ENCODE measurements at places on chromosomes 16 and 17.

- no peak for DNase-seq
Observed at GRCh38 chr17:33201283-33201682, 91.8 kb downstream of the ASIC2 start.

DNA sequence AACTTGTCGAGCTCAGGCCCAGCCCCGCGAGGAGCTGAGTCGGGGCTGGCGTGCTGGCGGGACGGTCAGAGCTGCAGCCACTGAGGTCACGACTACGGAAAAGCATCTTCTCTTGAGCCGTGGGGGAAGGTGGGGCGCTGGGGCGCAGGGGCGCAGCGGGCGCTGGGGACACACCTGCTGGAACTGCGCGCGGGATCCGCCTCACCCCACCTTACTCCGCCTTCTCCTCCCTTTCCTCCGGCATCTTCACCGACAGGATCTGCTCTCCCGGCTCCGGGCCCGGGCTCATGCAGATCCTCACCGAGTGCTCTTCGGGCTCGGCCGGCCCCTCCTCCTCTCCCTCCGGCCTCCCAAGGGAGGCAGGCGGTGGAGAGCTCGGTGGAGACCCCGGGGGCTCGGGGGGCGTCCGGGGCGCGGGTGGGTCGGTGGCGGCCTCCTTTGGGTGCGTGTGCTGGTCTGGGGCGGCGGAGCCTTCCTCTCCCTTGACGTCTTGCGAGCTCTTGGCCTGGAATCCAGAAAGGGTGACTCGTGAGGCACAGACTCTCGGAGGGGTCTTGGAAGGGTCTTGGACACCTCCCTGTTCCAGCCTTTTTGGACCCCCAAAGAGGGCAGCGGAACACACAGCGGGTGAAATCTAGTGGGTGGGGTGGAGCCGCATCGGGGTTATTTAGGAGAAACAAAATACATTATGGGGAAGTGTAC lies 81.8 kb upstream of the KIFC3 start:
- no peak for DNase-seq

DNA sequence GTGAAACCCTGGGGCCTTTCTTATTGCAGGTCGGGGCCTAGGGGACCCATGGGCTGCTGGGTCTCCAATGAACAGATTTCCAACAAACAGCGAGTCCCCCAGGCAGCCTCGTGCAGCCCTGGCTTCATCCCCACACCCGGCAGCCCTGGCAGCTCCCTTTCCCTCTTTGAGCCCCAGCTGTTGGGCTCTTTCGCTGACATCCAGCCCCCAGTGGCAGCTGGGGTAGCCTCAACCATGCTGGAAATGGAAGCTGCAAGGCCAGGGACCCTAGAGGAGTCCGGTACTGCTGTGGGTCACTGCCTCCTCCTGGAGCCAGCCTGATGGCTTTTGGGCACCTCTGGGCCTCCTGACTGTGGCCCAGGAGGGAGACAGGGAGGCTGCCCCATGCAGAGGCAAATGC lies 5.9 kb downstream of the RPUSD1 start:
- DNase-seq = no peak

- no peak for DNase-seq
Observed at GRCh38 chr16:6861135-6861814, 471.4 kb upstream of the RBFOX1 start.

DNA sequence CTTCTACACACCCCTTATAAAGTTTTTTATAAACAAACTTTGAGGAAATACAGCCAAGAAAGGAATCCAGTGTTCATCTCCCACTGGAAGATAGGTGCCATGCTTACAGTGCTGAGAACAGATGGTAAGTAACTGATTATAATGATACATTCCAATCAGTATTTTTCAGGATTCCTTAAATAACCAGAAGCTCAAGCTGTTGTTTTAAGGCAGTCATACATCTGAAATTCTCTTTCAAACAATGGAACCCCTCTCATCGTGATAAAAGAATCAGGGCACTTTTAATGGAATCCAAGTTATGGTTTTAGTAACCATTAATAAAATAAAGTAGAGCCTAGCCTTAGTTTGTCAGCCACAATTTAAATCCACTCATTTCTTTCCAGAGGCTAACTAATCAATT lies 56.1 kb upstream of the STAC2 start:
- no peak for DNase-seq

DNA sequence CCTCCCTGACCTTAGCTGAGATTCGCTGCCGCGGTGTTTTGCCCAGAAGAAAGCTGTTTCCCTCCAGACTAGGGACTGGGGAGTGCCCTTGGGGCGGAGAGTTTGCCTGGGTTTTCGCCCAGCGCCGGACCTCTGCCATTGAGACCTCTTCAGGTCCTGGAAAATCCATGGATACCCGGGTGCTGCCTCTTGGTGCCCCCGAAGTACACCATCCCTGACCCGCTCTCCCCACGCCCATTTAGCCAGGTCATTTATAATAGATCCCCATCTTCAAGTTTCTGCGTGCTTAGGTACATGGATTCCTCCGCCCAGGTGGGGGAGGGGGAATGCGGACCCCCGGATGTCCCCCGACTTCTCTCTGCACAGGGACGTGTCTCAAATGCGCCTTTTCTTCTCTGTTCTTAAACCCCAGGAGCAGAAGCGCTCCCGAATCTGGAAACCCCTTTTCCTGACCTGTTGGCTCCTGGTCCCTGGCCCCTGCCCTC lies 15.0 kb upstream of the CBX8 start:
- no peak for DNase-seq

- DNase-seq = no peak
Observed at GRCh38 chr17:42277342-42277712, 1.1 kb upstream of the STAT5B start.

DNA sequence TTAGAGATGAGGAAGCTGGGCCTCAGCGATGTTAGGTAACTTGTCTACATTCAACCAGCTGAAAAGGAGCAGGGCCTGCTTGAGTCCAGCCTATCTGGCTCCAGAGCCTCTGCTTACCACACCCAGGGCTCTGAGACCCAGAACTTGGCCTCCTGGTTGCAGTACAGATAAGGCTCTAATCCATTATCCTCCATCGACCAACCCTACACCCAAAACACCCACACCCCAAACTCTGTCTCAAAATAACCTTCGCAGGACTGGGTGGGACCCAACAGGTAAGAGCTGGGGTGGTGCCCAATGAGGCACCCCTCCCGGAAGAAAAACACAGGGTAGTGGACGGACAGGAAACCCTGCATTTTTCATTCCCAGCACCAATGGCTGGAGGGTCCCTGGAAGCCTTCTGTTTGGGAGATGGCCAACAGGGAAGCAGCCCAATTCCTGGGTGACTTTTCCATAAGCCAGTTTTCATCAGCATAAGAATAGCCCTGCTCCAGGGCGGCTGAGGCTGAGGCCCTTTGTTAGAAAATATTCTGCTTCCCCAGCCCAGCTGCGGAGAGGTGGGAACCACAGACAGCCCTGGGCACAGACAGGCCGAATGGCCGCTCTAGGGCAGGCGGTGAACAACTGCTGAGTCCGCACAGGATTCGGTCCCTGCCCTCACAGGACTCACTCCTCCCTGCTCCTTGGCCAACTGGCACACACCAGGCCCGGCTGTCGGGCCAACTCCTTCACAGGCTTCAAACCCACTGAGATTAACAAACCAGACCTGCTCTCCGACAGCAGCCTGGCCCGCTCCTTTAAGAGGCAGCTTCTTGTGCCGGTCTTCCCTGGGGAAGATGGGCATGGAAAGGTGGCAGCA lies 9.8 kb downstream of the SMIM5 start:
- DNase-seq = peak; percentile 77

DNA sequence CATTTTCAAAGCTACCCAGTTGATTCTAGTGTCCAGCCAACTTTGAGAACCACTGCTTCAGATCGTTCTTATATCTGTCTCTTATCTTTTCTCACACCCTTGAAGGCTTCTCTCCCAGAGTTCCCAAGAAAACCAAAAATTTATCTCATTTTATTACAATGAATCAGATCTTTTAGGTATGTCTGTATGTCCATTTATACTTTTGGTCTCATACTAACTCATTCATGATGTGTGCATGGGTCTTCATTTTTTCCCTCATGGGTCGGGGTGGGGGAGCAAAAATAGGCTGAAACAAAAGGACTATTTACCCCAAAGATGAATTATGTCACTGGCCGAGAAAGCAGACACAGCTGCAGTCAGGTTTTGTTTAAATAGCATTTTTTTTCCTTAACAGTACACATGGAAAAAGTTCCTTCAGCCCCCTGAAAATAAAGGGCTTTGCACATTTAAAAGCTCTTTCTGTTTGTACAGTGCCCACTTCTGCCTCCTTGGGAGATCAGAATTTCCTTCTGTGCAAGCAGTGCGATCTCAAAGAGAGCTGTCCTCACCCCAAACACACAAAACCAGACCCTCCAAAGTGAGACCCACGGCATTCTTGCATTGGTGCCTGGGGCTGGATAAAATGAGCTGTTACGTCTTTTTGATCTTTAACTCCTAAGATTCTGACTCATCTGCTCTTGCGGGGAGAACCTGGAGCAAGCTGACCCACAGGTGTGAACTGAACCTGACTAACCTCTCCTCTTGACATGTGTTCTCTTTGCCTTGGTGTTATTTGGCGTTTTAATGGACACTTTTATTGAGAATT lies 251.2 kb upstream of the ELAC2 start:
- no peak for DNase-seq

DNA sequence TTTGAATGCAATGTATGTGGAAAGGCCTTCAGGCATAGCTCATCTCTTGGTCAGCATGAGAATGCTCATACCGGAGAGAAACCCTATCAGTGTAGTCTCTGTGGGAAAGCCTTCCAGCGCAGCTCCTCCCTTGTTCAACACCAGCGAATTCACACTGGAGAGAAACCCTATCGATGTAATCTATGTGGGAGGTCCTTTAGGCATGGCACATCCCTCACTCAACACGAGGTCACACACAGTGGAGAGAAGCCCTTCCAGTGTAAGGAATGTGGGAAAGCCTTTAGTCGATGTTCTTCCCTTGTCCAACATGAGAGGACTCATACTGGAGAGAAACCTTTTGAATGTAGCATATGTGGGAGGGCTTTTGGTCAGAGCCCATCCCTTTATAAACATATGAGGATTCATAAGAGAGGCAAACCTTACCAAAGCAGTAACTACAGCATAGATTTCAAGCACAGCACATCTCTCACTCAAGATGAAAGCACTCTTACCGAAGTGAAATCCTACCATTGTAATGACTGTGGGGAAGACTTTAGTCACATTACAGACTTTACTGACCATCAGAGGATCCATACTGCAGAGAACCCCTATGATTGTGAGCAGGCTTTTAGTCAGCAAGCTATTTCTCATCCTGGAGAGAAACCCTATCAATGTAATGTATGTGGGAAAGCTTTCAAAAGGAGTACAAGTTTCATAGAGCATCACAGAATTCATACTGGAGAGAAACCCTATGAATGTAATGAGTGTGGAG lies 24.7 kb downstream of the ZFP90 start:
- no peak for DNase-seq

DNA sequence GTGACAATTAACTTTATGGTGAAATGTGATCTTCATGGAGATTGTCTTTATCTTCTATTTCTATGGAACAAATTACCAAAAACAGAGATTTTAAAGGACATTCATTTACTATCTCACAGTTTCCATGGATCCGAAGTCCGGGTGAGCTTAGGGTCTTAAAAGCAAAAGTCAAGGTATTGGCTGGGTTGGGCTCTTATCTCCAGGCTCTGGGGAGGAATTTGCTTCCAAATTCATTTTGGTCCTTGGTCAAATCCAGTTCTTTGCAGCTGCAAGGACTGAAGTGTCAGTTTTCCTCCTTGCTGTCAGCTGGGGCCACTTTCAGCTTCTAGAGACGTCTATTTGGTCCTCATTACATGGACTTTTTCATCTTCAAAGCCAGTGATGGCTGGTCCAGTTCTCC lies 395.8 kb upstream of the MAF start:
- no peak for DNase-seq
